Stimulated activated CD4-positive, alpha-beta T cell treated with anti-CD3 and anti-CD28 coated beads, Interleukin-1b, Interleukin-23, amount 100 ng/mL, for 24 hours (primary cell): ENCODE measurements at places on chromosomes 12 and 14.

GRCh38 chr12:32534698-32535097 lies 135.3 kb downstream of the FGD4 start:
- no peak for DNase-seq

GRCh38 chr12:63362791-63363190 lies 211.8 kb upstream of the AVPR1A start:
- DNase-seq: no peak

GRCh38 chr12:94545935-94546771 lies 86.5 kb upstream of the CEP83 start:
- DNase-seq: no peak

- no peak for DNase-seq
These were observed 1.4 kb downstream of the LRTM2 start for GRCh38 chr12:1821805-1822204.

DNA sequence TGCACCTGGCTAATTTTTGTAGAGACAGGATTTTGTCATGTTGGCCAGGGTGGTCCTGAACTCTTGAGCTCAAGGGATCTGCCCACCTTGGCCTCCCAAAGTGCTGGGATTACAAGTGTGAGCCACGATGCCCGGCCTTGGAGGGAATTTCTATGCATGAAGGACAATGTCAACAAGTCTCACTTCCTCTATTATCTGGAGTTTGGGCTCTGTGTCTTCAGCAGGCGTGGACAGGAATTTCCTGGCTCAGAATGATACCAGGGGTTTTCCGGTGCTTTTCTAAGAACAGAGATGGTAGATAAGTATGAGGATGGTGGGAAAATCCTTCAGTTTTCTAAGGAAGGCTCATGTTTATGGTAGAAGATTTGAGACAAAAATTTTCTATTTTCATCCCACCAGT lies 75.0 kb upstream of the CCDC60 start:
- no peak for DNase-seq
